NCI-H2171 (cell line): ENCODE measurements at places on chromosomes 12 and 14.
A peak's percentile ranks its signal among the peaks of the same experiment; 100 is the strongest.

GRCh38 chr14:91332171-91332985 is 85.2 kb downstream of the CCDC88C start:
- DNase-seq, result no peak

DNA sequence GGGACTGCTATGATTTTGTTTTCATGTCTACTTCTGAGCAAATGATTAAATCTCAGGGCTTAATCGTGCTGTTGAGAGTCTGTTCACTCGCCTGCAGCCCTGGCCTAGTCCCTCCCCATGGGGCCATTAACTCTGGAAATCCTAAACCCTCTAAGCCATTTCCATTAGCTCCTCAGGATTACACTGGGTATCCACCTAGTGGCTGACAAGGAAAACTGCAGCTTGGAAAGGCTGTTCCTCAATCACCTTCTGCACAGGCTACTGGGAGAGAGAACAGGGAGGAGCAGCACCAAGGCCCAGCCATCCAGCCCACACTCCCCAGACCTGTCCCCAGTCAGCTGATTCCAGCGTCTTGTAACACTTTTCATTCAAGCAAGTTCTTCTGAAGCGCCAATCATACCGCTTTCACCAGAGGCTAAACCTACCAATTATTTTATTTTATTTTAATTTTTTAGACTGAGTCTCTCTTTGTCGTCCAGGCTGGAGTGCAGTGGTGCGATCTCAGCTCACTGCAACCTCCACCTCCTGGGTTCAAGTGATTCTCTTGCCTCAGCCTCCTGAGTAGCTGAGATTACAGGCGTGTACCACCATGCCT is 48.7 kb downstream of the NEUROD4 start:
- peak; percentile 93 for DNase-seq

DNA sequence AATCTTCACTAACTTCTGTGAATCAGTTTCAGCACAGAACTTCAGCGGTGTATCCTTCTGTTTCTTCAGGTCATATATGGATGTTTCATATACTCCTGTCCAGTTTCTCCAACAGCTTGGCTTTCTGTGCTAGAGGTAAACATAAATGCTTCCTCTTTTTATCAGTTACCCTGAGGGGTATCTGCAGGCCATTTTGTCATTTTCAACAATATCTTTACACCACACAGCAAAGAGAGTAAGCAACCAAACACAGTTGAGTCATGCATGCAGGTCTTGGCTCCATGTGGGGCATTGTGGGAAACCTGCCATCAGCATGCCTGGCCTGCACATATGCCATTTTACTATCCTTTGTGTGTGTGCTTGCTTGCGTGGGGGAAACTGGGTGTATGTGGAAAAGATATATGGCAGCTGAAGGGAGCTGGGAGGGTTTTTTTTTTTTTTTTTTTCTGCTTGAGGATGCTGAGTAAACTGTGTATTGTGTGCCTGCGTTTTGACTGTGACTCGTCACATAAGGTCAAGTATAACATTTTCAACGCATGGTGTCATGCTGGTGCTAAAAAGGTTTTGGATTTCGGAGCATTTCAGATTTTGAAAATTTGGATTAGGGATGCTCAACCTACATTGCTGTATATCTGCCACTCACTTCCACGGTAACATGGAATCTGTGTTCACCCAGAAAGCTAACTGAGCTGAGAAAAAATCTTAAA is 56.1 kb upstream of the YARS2 start:
- DNase-seq, result no peak

DNA sequence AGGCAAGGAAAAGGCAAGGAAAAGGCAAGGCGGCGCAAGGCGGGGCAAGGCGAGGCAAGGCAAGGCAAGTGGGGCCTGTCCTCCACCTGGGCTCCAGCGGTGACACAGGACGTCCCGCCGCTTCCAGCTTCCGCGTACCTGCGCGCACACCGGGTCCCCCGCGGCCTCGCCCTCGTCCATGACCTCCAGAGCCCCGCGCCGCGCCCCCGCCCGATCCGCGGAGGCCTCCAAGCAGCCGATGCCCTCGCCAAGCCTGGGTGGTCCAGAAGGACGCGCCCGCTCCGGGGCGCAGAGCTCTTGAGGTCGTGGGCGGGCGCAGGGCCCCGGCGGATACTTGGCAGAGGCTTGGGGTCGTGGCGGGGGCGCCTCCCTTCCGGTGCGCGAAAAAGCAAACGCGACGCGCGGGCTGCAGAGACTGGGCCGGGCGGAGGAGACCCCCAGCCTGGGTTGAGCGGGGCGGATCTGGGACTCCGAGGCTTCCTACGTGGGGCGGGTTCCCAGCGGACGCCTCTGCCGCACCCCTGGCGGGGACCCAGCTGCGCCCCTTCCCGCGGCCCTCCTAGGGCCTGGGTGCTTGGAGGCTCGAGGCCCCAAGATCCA is 60.8 kb upstream of the EIF5 start:
- DNase-seq, result no peak

DNA sequence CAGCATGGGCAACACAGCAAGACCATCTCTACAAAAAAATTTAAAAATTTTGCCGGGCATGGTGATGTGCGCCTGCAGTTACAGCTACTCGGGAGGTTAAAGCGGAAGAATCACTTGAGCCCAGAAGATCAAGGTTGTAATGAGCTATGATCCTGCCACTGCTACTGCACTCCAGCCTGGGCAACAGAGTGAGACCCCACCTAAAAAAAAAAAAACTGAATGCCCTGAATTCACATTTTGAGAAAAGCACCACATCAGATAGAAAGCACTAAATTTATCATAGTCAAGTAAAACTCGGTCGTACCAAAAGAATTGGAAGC is 24.1 kb upstream of the AP4S1 start:
- no peak for DNase-seq

DNA sequence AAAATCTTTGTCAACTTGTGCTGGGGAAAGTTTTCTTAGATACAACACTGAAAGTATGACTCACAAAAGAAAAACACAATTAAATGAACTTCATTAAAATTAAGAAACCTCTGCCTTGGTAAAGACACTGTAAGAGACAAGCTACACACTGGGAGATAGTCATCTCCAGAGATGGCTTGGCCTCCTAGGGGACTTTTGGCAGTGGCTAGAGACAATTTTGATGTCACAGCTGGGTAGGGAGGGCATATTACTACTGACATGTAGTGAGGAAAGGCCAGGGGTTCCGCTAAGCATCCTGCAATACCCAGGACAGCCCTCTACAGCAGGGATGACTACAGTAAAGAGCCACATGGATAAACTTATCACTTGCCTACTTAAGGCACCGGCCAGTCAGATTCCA is 8.7 kb upstream of the RNASE4 start:
- no peak for DNase-seq

DNA sequence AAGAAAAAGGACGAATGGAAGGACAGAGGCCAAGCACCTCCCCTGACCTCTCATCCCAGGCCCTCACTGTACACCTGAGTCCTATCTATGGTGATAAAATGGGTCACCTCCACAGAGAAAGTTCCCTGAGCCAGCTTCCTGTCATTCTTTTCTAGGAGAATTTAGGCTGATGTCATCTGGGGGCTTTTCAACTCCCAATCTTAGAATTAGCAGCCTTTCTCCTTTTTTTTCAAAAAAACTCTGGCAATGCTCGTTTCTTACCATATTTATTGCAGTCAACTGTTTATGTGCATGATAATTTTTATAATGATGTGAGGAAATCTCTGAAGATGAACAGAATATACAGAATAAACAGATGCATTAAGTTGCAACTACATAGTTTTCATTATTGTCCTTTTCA is 177.6 kb downstream of the SNAPC1 start:
- DNase-seq, result no peak

DNA sequence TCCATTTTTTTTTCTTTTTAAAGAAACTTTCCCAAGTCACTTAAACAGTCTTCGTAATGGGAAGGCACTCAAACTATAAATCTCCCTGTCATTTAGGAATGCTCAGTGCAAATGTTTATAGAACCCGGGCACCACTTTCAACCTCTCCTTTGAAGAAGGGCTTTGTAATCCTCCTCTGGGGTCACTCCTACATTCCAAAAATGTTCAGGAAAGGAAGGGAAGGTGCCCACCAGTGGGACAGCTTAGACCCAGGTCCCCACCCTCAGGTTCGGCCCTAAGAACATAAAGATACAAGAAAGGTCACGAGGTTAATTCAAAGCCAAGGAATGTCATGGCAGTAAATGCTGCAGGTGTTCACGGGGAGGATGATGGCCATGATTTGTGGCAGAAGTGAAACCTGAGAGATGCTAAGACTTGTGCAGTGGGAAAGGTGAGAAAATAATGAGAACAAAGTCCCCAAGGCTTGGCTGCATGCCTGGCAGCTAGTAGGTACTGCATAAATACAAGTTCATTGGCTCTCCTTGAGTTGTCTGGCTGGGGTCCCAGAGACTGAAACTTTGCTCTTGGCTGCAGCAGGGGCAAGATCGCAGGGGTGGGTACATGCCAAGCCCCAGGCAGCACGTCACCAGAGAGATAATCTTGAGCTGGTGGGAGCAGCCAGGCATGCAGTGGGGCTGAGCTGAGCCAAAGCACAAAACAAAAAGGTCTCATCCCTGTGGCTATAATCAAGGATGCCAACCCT is 21.1 kb downstream of the KRT18 start:
- DNase-seq, result peak; percentile 57

GRCh38 chr12:19596434-19597166 is 157.3 kb downstream of the AEBP2 start:
- DNase-seq, result no peak

DNA sequence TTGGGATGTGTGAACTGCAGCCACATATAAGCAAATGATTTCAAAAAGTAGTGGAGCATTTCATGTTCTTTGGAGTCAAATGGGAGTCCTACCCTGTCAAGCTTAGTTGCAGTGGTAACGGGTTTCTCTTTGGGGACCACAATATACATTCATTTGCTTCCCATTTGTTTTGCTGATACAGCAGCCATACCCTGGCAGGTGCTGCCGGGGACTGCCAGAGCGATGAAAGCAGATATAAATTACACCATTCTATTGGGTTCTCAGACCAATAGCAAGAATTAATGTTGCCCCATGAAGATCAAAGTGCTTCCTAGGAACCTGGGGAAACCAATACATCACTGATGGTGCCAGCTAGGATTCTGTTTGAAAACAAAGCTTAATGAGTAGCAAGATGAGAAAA is 1621.5 kb upstream of the FLRT2 start:
- DNase-seq, result no peak

GRCh38 chr14:37417833-37418232 is 177.2 kb downstream of the FOXA1 start:
- DNase-seq, result no peak

DNA sequence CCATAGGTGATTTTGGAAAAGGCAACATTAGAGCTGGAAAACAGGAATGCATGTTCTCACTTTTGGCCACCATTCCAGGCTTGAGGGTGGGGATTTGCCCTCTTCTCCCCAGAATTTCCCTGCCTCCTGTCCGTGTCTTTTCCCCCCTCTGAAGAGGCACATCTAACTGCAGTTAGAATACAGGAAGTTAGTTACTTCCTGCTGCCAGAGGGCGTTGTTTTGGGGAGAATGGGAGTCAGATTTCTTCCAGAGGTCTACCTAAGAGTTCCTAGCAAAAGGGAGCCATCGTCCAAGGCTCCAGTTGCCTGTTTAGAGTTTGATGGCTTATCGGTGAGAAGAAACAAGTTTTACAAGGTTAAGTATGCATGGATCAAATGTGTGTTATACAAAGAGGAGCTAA is 112.8 kb upstream of the IGF1 start:
- DNase-seq, result no peak

- no peak for DNase-seq
Observed at GRCh38 chr14:68165274-68165843, 345.8 kb downstream of the RAD51B start.

DNA sequence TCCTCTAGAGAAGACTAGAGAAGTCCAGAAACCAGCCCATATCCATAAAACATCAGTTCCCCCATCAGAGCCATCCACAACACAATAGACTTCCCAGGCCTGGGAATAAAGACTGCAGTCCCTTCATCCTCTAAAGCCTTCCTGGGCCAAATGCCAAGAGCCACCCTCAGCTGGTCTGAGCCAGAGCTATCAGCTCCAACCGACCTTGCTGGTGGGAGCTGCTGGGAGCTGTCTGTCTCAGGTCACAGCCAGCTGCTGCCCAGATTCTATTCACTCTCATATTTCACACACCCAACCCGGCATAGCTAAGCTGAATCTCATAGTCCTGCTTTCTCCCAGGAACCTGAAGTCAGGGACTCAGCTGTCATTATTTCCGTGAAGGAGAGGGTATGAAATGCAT is 10.9 kb upstream of the TFCP2 start:
- DNase-seq, result peak; percentile 84
